ENCODE measurements at places on chromosomes 5 and 9.

DNA sequence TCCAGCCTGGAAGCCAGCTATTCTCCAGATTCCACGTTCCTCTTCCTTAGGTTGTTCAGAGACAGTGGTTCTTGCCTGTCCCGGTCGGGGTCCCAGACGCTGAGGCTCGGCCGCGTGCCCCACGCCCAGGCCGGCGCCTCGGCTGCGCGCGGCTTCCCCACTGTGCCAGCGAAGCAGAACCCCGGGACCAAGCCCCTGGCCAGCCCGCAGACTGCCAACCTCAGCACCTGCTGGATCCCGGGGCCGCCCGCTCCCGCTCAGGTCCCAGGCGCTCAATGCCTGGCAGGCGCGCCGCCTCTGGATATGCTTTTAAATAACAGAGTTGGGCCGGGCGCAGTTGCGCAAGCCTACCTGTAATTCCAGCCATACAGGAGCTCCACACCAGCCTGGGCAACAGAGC is 195.5 kb downstream of the MAN2A1 start:
- DNase-seq, result no peak

GRCh38 chr9:94812343-94812742 is 85.8 kb downstream of the AOPEP start:
- no peak for DNase-seq

DNA sequence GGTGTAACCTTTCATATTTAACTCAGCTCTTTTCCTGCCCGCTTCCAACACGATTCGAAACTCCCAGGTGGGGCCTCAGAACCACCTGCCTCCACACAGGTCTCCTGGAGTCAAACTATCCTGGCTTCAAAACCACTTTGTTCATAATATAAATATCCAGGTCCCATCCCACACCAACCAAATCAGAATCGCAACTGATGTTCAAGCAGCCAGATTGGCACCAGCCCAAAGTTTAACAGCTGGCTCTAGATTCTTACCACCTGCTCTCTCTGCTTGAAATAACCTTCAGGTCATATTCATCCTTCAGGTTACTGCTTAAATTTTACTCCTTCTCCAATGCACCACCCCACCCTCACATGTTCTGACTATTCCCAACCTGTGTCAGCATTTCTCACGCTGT is 231.4 kb upstream of the TRPM3 start:
- no peak for DNase-seq

- no peak for DNase-seq
Measured at GRCh38 chr5:102916109-102916508, 161.0 kb downstream of the PAM start.

- no peak for DNase-seq
Measured at GRCh38 chr5:125201446-125202052, 455.1 kb upstream of the ZNF608 start.

DNA sequence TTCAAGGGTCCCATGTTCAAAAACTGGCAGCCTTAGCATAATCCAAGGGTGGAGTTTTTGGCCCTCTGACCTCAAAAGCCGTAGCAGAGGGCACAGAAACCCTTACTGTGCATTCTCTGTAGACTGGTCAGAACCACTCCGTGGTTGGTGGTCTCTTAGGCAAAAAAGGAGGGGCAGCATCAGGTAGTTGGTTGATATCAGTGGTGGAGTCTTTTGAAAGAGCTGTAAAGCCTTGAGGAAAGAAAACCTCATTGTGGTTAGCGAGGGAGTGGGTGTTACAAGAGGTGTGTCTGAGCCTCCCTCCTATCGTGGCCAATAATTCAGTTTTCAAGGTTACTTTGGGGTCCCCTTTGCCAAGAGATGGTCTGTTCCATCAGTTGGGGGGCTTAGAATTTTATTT is 40.9 kb downstream of the ARHGEF28 start:
- DNase-seq, result no peak

Measured in activated CD4-positive, alpha-beta T cell treated with anti-CD3 and anti-CD28 coated beads for 1 hour (primary cell).